ENCODE measurements at places on chromosomes 13 and 19.

DNA sequence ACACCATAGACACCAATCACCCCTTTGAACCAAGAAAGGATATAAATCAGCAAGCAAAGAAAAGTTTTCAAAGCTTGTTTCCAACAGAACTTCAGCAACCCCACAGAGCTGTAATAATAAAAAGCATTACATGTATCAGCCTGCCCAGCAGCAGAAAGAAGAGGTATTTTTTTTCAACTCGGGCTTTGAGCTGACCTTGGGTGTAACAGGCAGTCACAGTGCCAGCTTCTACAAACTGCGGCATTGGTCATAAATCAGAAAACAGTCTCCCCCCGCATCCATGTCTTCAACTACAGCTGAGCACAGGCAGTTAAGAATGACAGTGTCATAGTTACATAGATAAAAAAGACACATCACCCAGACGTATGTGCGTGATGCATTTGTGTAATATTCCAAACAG is 671.0 kb upstream of the SLITRK1 start:
- DNase-seq = no peak

- DNase-seq = no peak
These were observed 16.9 kb downstream of the CERS1 start for GRCh38 chr19:18878858-18879578.

GRCh38 chr19:872266-872951 is 12.9 kb downstream of the CFD start:
- DNase-seq = peak; percentile 94

DNA sequence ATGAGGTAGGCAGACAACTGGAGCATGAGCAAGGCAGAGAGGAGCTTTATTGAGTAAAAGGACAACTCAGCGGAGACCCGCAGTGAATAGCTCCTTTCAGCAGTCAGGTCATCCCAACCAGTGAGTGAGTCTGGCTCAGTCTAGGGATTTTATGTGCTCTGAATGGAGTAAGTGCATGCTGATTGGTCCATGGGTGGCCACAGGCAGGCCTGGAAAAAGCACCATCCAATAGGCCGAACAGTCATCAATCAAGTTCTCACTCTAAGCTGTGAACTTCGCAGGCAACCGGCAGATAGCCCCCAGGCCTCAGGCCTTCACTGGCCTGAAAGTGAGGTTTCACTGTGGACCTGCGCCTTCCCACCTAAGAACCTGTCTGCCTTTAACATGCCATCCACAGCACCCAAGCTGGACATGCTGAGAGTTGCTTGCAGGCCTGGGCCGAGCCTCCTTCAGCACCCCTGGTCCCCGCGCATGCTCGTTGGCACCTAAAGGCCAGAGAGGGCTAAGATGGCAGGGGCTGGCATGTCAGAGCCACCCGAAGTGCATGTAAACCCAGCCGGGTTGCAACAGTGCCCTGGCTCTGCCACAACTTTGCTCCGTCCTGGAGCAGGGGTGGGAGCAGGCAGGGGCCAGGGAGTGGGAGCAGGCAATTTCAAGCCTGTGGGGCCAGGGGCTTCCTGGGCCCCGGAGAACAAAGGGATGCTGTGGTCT is 698.7 kb downstream of the SLITRK1 start:
- no peak for DNase-seq

DNA sequence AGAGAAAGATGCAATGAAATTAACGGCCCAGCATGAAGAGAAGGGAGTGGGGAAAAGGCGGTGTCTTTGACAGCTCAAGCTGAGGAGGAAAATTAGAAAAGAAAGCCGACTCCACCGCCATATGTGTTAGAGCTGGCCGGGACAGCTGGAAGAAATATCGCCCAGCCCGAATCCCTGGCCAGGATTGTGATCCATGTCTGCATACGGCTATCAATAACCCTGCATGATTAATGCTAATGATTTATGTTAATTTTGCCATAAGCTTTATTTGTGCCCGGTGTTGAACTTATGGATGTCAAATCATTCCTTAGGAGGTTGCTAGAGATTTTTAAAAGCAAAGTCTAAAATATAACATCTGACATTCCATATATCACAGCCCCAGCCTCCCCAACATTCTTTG is 263.4 kb upstream of the ZNF507 start:
- no peak for DNase-seq

DNA sequence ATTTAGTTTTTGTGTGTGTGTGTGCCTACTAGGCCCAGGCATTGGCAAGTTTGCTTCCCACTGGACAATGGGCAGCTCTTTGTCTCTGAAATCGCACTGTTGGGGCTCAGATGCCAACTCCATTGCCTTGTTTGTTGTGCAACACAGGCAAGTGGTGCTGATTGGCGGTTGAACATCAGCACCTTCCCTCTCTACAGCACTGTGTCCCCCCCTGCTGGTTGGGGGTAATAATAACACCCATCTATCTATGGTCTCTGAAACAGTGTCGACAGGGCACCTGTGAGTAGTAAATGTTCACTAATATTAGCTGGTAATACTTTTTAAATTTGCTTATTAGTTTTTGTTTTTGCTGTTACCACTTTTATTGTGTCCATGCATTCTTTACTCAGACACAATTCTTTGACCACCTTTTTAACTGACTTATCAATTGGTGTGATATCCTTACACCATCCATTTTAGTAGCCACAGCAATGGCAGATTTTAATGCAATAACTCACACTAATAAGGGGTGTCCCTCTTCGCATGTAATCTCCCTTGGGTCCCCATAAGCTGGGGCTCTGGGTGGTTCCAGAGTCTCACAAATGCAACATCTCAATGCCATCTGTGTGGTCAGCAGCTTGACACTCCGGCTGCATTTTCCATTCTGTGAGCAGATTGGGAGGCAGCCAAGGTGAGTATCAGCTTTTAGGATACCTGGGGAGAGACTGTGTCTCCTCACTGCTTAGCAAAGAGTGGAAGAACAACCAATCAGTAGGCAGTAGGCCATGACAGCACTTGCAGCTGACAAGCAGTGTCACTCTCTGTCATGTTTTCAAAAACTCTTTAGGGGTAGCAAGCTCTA is 47.7 kb upstream of the UQCRFS1 start:
- DNase-seq = peak; percentile 19

GRCh38 chr13:80860845-80861244 is 519.9 kb upstream of the SPRY2 start:
- DNase-seq = no peak

DNA sequence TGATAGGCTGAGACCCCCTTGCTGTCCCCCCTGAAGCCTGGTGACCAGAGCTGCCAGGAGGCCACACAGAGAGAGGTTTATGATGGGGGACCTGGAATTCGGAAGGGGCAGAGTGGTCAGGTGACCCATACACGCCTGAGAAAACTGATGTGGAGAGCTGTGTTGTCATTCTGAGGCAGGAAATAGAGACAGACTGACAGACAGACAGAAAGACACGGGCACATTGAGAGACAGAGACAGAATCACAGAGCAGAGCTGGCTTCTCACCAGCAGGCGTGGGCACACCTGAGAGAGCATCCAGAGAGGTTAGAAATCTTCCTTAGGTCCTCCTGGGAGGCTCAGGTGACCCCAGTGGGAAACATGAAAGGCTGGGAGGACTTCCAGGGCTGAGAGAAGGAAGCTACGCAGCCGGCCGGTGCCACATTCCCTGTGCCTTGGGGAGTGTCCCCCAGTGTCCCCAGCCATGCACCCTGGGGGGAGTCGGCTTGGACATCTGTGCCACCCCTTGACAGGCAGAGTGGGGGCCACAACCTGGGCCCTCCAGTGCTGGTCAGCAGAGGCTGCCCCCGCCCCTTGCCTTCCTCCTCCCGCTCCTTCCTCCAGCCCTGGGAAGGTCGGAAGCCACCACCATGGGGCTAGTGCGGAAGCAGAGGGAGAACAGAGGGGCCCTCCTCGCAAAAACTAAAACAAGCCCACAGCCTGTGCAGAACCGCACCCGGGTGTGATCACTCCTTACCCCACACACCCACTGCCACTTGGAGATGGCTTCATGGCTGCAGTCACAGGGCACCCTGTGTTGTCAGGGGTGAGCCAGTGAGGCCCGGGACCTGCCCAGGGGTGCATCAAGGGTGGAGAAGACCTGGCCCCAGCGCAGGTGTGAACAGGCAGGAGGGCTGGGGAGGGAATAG is 2.2 kb downstream of the FFAR1 start:
- no peak for DNase-seq

DNA sequence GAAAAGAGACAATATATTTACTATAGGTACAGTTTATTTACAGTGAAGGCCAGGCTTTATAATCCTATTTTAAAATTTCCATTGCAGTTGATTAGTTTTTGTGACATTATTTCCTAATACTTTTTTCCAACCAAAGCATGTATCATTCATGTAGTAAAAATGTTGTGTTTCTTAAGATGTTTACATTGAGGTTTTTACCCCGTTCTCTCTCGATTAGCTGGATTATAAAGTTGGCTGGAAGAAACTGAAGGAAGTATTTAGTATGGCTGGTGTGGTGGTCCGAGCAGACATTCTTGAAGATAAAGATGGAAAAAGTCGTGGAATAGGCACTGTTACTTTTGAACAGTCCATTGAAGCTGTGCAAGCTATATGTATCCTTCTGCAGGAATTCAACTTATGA is 21.2 kb downstream of the HNRNPM start:
- no peak for DNase-seq

GRCh38 chr19:15614507-15615379 is at the start of gene CYP4F8:
TSS of gene CYP4F8 (plus strand) at chr19:15615218. CDS start at chr19:15615617, 399 bp downstream.
- DNase-seq = peak; percentile 12
